ENCODE measurements at places on chromosomes 12 and 14.

GRCh38 chr14:104373055-104373854, 206.3 kb upstream of the C14orf180 start:
- DNase-seq = peak; percentile 94

DNA sequence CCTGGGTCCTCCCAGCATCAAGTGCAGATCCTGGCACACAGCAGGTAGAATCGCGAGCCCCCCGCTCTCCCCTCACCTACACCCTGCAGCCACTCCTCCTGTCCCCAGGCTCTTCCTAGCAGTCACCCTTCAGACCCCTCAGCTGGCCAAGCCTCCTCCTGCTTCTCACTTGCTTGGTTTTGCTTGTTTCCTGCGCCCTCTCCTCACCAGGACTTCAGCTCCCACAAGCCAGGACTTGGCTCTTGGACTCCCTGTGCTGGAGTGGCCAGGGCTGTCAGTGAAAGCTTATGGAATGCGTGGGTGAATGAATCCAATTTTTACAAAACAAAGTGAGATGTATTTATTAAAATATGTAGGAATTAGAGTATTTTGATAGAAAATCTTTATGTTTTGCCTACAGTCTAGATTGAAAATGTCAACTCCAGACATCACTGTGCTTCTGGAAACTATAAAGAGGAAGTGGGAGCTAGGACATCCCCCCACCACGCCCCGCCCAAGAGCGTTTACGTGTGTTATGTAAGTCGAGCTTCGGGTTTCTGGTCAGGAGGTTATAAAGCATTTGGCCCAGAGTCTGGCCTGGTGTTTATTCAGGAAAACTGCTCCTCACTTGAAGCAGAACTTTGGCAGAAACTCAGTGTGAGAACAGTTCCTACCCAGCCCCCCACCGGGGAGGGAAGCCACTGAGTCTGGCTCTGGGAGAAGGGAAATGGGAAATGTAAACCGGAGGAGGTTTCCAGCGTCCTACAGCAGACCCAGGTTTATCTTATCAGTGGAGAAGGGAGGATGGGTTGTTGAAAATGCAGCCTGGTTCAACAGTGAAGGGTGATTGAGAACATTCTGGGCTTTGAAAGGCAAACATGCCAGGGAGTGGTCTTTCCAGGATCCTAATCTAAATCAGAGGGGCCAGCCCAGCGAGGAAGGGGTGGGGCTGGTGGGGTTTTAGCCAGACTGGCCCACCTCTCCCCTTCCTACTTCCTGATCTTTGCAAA, 8.8 kb downstream of the ALDH2 start:
- DNase-seq = no peak

DNA sequence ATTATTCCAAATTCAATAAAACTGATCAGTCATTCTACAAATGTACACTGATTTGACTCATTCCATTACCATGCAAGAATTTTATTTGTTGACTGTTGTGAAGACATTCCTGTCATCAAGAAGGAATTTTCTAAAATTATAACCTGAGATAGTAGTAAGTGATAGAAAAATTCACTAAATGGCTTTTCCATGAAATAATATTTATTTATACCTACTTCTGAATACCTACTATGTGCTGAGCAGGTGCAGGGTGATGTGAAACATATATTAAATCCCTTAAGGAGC, 841.7 kb downstream of the NRXN3 start:
- DNase-seq = no peak

- DNase-seq = no peak
These were observed 11.3 kb downstream of the VASH1 start for GRCh38 chr14:76772300-76773187.

DNA sequence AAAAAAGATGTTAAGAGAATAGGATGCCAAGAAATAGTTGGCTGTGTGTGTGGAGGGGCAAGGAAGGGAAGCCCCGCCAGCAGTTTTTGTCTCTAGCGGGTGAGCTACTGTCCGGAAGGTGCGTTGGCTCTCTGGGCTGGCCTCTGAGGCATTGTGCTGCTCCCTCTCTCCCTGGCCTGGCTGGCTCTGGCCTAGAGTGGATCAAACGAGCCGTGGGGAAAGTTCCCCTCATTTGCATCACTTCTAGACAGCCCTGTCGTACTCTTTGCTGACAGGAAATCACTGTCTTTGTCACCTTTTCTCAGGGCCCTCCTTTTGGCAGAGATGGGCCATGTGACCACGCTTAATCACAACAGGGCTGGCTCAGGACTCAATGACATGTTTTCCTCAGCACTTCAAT, 236.1 kb upstream of the NPAS3 start:
- DNase-seq = no peak

- DNase-seq = no peak
These were observed 1.2 kb downstream of the DUSP16 start for GRCh38 chr12:12561371-12562015.

GRCh38 chr14:30966415-30967363, 58.8 kb upstream of the AP4S1 start:
- no peak for DNase-seq

DNA sequence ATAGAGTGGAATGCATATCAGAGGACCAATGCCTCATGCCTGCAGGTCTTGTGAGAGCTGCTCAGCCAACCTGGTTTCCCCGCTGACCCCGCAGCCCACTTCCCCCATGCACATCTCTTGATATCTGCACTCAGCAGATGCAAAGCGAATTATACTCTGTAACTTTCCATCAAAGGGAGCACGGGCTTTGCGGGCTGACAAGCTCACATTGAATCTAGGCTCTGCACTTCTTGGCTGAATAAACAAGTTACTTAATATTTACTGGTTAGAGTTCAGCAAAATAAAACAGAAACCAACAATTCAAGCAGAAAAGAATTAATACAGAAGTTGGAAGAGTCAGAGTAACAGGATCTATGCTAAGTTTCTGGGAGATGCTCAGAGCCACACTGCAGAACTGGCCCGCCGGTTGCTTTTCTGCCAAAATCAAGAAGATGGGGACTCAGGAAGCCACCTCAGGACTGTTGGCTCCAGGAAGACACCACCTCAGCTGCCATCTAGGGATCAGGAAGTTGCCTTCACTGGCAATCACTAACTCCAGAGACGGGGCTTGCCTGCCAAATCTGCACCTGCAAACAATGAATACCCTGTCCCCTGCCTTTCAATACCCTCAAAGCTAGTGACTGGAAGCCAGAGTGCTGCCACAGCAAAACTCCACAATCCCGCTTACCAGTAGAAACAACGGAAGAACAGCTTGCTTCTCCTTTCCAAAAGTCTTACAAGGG, 46.5 kb downstream of the NR1H4 start:
- DNase-seq = no peak

- no peak for DNase-seq
These were observed 67.8 kb upstream of the NAP1L1 start for GRCh38 chr12:76152181-76152807.

- no peak for DNase-seq
These were observed 91.3 kb downstream of the RPS29 start for GRCh38 chr14:49494836-49495235.

GRCh38 chr14:69246331-69246730, 13.6 kb upstream of the GALNT16 start:
- no peak for DNase-seq

GRCh38 chr14:51652168-51653078, 713 bp downstream of the FRMD6 start:
- DNase-seq = no peak

DNA sequence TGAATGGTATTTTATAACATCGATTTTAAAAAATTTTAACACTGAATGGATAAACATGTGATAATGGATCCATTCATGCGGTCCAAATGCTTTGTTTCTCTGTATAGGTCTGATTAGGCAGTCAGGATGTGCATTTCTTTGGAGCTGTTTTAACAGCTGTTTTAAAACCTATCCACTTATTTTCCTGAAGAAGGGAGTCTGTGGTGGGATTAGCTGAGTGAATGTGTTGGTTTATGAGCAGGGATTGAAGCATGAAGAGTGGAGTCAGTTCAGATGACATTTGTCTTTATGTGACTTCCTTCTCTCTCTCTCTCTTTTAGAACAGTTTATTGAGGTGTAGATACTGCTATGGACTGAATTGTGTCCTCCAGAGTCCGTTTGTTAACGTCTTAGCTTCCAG, 37.7 kb downstream of the GLT8D2 start:
- no peak for DNase-seq

- DNase-seq = no peak
These were observed 5.5 kb downstream of the NDRG2 start for GRCh38 chr14:21019366-21019765.
